ENCODE measurements at places on chromosomes 7 and 10.

- no peak for DNase-seq
Observed at GRCh38 chr7:158252837-158253669, 334.6 kb downstream of the PTPRN2 start.

GRCh38 chr10:72097448-72098300 is 9.3 kb upstream of the SPOCK2 start:
- no peak for DNase-seq

DNA sequence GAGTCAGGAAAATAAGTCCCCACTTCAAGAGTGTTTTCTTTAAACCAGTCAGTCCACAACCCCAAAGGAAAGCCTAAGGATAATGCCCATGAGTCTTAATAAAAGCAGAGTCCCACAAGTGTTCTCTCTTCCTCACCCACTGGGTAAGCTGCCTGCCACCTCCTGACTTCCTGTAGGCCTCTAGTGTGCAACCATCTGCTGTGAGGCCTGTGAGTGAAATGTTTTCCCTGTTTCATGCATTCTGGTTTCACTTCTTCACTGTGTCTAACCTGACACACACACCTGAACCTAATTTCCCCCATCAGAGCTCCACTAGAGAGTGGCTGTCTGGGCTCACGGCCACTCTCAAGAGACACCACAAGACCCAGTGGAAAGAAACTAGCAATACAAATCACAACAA is 38.9 kb upstream of the GDF10 start:
- DNase-seq: peak; percentile 52

DNA sequence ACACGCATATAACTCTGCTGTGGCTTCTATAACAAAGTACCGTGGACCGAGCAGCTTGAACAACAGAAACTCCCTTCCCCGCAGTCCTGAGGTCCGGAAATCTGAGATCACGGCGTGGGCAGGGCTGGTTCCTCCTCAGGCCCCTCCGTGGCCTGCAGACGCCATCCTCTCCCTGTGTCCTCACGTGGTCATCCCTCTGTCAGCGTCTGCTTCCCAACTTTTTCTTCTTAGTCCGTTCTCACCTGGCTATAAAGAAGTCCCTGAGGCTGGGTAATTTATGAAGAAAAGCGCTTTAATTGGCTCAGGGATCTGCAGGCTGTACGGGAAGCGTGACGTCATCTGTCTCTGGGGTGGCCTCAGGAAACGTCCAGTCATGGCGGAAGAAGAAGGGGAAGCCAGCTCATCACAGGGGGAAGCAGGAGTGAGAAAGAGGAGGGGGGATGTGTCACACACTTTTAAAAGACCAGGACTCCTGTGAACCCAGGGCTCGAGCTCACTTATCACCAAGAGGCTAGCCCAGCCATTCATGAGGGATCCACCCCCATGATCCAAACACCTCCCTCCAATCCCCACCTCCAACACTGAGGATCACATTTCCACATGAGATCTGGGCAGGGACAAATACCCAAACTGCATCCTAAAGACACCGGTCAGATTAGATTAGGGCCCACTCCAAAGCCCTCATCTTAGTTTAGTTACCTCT is 91.2 kb upstream of the INSIG1 start:
- peak; percentile 83 for DNase-seq

Measured in GM06990 (cell line).